ENCODE measurements at places on chromosomes 4 and X.

- no peak for DNase-seq
These were observed 249.1 kb downstream of the RPA4 start for GRCh38 chrX:97132664-97133415.

GRCh38 chr4:55157559-55158277 lies 32.3 kb upstream of the KDR start:
- DNase-seq, result no peak

DNA sequence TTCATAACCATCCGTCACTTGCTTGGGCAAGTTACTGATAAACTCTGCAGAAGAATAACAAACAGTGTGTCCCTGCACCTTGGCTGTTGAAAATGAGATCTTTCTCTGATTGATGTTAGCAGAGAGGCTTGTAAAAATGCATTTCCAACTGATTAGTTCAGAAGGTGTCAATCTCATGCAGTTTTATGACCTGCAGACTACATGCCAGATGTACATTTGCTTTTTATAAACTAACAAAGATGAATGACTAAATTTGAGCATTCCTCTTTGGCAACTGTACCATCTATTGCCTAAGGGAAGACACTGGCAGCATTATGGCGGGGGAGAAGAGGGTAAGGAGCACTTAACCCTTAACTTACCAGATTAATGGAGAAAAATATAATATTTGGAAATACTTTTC lies 192.8 kb downstream of the DCTD start:
- no peak for DNase-seq

DNA sequence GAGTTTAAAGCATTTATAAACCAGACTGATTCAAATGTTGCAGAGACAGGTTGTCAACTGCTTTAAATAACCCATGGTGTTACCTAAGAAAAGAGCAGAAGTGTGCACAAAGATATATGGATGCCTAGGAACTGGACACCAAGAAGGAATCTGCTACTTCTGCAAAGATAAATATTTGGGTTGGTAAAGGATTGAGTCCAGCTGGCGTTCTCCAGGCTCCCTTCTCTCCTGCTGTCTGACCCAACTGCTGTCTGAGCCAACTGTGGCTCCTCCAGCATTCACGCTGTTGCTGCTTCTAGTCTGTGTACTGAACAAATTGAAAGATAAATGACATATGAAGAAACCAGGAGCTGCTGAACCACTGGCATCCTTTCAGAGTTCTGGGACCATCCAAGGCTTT lies 1167.8 kb upstream of the PRKX start:
- DNase-seq, result no peak

DNA sequence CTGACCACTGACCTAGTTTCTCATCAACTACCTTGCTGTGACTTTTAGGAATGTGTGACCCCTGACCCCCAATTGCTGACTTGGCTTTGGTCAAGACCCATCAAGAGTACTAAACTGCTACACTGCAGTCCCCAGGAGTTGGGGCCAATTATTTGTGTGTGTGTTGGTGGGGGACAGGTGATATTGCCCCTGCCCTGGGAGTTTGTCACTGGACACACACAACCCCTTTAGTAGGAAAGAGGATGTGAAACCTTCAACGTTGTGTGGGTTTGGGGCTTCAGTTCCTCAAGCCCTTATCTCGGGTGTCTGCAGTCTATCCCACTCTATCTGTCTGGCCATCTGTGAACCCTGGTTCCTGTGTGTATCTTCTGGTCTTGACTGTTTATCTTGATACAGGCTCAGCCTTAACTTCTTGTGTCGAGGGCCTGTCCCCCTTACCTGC lies 6.5 kb downstream of the SASH3 start:
- no peak for DNase-seq
